ENCODE measurements at places on chromosomes 1 and 21. TPM values are rescaled to one million over a fixed set of nuclear protein-coding genes. Genes with fewer than 3 reads are reported as not detected.
A peak's percentile ranks its signal among the peaks of the same experiment; 100 is the strongest.

Gene PALMD
- total RNA-seq, result 31.8 TPM

Gene SELP
- total RNA-seq, result 2.9 TPM

DNA sequence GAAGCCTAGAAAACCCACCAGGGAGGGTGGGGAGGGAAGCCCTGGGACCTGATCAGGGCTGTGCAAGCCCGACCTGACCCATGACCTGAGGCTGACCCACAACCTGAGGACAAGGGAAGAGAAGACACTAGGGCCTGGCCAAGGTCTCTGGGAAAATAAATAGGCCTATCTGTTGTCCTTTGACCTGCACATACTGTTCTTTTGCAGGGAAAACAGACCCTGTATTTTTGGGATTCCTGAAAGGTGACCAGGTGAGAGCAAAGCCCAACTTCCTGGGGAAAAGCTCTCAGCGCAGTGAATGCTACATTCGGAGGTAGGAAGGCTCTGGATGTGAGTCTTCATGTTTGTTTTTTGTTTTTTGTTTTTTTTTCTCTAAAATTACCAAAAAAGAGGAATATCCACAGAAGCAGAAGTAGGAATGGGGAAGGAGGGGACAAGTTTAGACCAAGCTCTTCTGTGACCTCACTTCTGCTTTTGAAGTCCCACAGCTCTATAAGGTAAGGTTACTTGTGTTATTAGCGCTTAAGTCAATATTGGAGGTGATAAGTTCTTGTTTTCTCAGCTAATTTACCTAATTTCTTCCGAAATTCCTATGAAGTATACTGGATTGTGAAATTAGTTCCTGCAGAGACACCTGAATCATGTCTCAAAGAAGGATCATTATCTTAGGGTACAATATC is 26.2 kb upstream of the LYST start:
- H3K36me3 ChIP-seq, result no peaks in the 10 kb centered on the region
- no peaks in the 10 kb centered on the region for H3K4me1 ChIP-seq
- no peak for DNase-seq
- H3K4me3 ChIP-seq, result no peak overlapping the region
- no peaks in the 10 kb centered on the region for H3K27me3 ChIP-seq

Gene FCAMR
- total RNA-seq, result not detected

DNA sequence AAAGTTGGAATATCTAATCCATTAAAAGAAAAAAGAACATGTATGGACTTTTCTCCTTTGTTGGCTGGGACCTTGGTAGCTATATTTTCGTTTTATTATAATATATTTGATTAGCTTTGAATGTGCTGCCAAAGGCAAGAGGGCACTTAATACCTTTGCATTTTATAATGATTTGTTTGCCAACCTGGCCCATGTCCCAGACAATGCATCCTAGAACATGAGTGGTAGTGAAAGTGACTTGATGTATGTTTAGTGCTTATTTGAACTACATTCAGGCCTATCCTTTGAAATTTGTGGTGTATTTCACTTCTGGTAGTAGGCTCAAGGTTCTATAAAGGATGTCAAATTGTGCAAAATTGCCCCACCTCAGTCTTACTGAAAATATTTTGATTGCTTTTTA is 25.9 kb downstream of the CACHD1 start:
- no peaks in the 10 kb centered on the region for H3K27me3 ChIP-seq
- H3K4me1 ChIP-seq, result no peaks in the 10 kb centered on the region
- no peaks in the 10 kb centered on the region for H3K36me3 ChIP-seq
- H3K27ac ChIP-seq, result no peak overlapping the region
- no peak overlapping the region for H3K4me3 ChIP-seq
- no peak for DNase-seq

DNA sequence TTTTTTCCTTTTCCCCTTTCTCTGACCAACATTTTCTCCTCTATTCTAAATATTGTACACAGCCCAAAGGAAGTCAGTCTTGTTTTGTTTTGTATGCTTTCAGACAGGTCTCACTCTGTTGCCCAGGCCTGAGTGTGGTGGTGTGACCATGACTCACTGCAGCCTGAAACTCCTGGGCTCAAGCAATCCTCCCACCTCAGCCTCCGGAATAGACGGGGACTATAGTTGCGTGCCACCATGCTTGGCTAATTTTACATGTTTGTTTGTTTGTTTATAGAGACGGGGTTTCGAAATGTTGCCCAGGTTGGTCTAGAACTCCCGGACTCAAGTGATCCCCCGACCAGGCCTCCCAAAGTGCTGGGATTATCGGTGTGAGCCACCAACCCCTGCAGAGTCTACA is 72.8 kb downstream of the NRIP1 start:
- H3K27ac ChIP-seq, result no peak overlapping the region
- no peak for DNase-seq
- H3K4me3 ChIP-seq, result no peak overlapping the region
- H3K27me3 ChIP-seq, result no peaks in the 10 kb centered on the region
- H3K36me3 ChIP-seq, result no peaks in the 10 kb centered on the region

- no peak overlapping the region for H3K4me3 ChIP-seq
- DNase-seq, result no peak
- no peaks in the 10 kb centered on the region for H3K27me3 ChIP-seq
These were observed 58.5 kb downstream of the PHACTR4 start for GRCh38 chr1:28428012-28428411.

Gene OR2T1
- total RNA-seq, result not detected

GRCh38 chr1:32695098-32695904 is 7.3 kb downstream of the SYNC start:
- no peaks in the 10 kb centered on the region for H3K27me3 ChIP-seq
- H3K4me1 ChIP-seq, result peaks cover 81% of the 10 kb centered on the region
- H3K27ac ChIP-seq, result peak overlapping the region; percentile 81
- no peak overlapping the region for H3K4me3 ChIP-seq
